ENCODE measurements at places on chromosomes 1 and 21.

- ATAC-seq: no peak
Measured at GRCh38 chr21:37460196-37460595, 93.6 kb downstream of the DYRK1A start.

DNA sequence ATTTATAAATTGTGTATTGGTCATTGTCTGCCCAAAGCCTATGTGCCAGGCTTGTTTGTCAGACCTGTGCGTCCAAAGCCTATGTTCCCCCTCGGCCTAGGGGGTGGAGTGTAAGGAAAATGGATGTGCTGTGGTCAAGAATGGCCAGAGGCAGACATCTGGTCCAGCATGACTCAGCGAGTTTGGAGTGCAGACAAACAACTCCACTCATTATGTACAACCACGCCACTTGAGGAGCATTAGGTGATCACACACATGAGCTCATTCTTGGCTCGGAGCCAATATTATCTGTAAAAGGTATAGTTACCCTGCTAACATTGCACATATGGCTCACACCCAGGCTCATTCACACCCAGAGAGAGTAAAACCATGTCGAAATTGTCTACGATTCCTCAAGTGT is 1047.6 kb upstream of the ADGRL4 start:
- ATAC-seq: no peak

GRCh38 chr1:54940042-54940441 is 40.4 kb upstream of the TMEM61 start:
- no peak for ATAC-seq

DNA sequence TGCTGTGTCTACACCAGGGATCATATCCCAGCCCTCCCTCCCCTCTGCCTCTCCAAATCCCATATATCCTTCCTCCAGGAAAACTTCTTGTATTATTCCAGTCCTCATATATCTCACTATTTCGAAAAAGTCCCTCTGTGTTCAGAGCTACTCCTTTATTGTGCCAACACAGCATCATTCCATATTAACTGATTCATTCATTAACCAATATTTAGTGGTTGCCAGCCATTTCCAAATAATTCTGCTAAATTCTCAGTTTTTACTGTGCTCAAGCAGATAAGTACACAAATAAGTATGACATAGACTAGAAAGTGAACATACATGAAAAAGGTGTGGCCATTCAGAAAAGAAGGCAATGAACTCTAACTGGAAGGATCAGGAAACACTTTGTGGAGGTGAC is 241.6 kb upstream of the DUSP10 start:
- no peak for ATAC-seq

DNA sequence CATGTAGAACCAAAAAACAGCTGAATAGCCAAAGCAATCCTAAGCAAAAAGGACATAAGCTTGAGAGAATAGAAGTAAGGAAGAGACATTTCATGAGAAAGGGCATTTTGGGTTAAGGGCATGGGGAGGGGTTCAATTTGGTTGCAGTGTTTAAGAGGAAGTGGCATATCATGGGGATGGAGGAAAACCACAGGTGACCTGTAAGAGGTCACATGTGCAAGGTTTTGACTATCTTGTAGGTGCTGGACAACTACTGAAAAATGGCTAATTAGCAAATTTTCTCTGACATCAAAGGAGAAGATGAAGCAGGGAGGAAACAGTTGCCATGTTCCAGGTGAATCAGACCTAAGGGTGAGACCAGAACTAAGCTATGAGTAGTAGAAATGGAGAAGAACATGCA is 31.3 kb upstream of the ROR1 start:
- ATAC-seq: no peak

DNA sequence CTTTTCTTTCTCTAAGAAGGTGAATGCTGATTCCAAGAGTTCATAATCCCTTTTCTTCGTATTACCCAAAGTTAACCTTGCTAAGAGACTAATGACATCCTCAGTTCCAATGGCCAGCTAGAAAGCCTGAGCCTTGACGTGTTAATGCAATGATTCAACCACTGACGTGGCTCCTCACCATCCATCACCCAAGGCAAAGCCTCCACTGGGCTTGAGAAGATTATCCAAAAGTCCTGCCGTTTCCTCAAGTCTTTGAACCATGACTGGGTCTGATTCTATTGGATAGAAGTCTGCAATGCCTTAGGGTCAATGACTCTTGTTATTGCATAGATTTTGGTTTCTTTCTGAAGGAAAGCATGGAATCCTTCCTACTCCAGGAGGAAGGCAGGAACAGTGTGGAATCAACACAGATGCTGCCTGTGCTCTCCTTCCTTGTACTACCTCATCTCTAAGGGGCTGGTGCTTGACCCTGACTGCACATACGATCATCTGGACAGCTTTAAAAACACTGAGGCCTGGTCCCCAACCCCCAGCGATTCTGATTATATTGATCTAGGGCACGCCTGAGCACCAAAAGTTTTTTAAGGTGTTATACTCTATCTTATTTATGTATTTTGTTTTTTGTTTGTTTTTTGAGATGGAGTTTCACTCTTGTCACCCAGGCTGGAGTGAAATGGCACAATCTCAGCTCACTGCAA is 69.3 kb upstream of the ANGPTL1 start:
- no peak for ATAC-seq

DNA sequence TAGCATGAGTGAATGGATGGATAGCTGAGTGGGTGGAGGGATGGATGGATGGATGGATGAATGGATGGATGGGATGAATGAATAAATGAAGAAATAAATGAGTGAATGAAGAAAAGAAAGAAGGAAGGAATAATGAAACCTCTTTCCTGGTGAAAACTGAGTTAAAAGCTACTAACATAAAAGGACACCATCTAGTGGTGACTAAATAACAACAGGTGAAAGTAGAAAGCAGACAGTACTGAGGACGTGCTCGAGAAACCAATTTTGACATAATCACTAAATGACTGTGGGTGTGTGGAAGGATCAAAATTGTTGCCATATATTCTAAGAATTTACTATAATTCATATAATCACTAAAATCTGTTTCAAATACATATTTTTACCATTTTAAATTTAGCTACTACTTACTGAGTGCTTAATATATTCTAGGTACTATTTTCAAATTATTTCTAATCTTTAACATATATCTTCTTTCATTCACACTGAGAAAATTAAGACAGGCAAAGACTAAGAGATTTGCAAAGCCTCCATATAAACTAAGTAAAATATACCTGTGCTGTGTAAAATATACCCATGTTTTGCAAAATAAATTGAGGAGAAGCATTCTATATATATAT is 522.9 kb downstream of the LRRIQ3 start:
- ATAC-seq: no peak

DNA sequence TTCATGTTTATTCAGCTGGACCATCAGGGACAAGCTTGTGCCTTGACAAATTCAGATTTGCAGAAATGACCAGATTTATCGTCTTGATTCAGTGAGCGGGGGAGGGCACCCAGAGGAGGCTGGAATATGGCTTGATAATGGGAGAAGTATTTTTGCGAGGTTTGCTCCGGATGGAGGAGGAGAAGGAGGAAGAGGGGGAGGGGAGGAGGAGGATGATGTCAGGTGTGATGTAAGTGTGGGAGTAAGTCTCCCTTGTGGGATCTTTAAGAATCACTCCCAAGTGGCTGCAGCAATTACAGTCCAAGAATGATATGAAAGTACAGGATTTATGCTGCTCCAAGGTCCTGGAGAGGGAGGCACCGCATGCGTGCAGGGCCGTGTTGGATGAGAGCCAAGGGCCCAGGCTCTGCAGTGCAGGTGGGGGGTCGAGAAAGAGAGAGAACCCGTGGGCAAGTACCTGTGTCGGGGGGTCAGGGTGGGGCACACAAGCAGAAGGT is 5.6 kb upstream of the ZNF496 start:
- no peak for ATAC-seq

- ATAC-seq: peak; percentile 66
Measured at GRCh38 chr1:192477630-192478029, 97.9 kb upstream of the RGS1 start.

DNA sequence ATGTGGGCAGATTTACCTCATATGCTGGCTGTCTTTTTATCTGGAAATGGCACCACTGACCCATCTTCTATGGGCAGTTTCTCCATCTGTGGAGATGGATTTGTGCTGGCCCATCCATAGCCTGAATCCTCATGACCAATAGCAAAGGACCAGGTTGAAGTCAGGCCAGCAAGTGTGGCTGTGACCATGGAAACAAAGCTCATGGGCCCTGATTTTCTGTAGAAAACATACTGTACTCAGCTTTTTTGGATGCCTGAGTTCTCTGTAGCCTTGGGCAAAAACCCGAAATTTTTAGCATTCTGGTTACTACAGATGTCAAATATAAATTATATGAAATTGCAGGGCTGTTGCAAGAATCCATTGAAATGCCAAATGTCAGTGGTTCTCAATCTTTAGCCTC is 155.0 kb downstream of the PLXNA2 start:
- no peak for ATAC-seq

- ATAC-seq: no peak
Measured at GRCh38 chr1:206944703-206945102, 1.6 kb downstream of the PIGR start.

DNA sequence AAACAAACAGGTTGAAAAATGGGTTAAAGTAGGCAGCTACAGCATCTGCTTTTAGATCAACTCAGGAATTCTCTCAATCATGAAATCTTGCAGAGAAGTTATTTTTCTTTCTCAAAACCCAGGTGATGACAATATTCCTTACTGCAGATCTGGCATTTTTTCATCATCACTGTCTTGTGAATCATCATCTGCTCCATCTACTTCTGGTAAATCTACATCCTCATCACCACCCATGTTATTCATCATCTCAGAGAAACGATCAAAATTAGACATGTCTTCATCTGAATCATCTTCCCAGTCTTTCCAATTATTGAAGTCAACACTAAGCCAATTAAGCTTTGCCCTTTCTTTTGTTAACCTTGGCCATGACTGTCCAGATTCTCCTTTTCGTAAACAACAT is 21.8 kb downstream of the GBP2 start:
- peak; percentile 13 for ATAC-seq

GRCh38 chr1:202237052-202237451 is 43.5 kb downstream of the LGR6 start:
- ATAC-seq: peak; percentile 55

DNA sequence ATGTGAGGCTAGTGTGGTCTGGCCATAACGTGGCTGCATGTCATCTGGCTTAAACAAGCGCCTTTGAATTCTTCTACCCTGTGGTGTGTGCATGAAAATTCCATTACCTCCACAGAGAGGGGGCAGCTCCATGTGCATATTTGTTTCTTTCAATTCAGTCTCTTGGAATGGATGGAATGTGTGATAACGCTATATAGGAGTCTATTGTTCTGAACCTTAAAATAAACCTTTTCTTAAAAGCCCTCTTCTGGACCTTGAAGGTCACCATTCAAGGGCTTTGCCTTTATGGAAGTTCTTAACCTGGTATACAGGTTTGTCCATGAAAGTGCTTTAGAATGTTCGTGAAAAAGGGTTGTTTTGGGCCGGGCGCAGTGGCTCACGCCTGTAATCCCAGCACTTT is 118.2 kb upstream of the ADGRL2 start:
- ATAC-seq: no peak

GRCh38 chr1:201429736-201430501 is 8.4 kb upstream of the TNNI1 start:
- ATAC-seq: no peak

- ATAC-seq: no peak
Measured at GRCh38 chr1:3017440-3018050, 3.7 kb upstream of the ACTRT2 start.

DNA sequence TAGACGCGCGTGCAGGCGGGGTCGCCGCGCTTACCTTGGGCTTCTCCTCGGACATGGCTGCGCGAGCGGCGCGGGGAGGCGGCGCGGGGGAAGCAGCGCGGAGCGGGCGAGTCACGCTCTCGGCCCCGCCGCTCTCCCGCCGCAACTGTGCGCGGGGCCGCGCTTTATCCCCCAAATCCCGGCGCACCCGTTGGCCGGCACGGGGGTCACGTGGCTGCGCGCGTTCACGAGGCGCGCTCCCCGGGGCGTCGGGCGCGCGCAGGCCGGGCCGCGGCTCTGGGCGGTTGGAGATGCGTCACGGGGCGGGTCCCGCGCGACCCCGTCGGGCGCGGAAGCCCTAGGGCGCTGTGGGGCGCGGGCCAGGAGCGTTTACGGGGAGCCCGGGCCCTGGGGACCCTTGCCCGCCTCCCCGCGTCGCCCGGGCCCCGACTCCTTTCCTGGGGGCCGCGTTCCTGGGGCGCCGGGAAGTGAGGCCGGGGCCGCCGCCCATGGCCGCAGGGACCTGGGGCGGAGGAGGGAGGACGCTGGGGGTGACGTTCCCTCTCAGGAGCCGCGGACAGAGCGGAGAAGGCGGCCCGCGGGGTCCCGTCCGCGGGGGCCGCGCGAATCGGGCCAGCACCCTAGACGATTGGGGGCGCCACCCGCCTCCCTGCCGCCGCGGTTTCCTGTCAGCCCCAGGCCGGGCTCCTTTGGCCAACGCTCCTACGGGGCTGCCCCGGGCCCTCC is at the start of gene SUMO3:
TSS of gene SUMO3 (minus strand) at position 149 of the 726 bp plus-strand sequence. CDS start at position 55, 94 bp downstream.
- ATAC-seq: peak; percentile 77

GRCh38 chr21:41059871-41060270 is 108.1 kb upstream of the BACE2 start:
- ATAC-seq: no peak

DNA sequence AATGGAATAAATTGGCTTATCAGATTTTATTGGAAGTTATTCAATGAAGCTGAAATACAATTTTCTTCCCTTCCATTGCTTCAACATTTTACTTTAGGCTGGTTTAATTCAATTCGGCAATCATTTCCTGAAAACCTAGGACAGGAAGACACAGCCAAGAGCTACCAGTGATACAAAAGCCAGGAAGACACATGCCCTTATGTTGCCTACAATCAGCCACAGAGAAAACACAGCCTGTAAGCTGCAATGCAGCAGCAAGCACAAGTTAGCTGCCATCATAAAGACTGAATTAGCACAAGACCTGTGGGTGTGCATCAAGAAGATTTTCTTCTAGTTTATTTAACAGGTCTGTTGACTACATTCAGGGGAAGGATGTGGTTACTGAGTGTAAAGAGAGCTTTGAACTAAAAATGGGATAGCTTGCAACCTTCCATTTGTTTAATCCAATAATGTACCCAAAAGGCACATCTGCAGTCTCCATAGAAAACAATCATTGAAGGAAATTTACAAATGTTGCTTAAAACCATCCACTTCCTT is 193.8 kb downstream of the KCNH1 start:
- no peak for ATAC-seq

DNA sequence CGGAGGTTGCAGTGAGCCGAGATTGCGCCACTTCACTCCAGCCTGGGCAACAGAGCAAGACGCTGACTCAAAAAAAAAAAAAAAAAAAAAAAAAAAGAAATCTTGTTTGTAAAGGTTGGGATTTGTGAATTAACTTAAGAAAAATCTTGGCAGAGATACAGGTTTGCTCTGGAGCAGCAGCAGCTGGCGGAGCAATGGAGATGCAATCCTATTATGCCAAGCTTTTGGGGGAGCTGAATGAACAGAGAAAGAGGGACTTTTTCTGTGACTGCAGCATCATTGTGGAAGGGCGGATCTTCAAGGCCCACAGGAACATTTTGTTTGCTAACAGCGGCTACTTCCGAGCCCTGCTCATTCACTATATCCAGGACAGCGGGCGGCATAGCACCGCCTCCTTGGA is 5.6 kb downstream of the ZBTB8B start:
- no peak for ATAC-seq

Measured in activated CD4-positive, CD25-positive, alpha-beta regulatory T cell treated with anti-CD3 and anti-CD28 coated beads, Interleukin-2, amount 50 U/mL, for 24 hours (primary cell).